ENCODE measurements at places on chromosomes 2 and 18. TPM values are rescaled to one million over a fixed set of nuclear protein-coding genes. Genes with fewer than 3 reads are reported as not detected.
A peak's percentile ranks its signal among the peaks of the same experiment; 100 is the strongest.

- DNase-seq = no peak
These were observed 5.8 kb downstream of the SH3RF3 start for GRCh38 chr2:109134741-109135358.

DNA sequence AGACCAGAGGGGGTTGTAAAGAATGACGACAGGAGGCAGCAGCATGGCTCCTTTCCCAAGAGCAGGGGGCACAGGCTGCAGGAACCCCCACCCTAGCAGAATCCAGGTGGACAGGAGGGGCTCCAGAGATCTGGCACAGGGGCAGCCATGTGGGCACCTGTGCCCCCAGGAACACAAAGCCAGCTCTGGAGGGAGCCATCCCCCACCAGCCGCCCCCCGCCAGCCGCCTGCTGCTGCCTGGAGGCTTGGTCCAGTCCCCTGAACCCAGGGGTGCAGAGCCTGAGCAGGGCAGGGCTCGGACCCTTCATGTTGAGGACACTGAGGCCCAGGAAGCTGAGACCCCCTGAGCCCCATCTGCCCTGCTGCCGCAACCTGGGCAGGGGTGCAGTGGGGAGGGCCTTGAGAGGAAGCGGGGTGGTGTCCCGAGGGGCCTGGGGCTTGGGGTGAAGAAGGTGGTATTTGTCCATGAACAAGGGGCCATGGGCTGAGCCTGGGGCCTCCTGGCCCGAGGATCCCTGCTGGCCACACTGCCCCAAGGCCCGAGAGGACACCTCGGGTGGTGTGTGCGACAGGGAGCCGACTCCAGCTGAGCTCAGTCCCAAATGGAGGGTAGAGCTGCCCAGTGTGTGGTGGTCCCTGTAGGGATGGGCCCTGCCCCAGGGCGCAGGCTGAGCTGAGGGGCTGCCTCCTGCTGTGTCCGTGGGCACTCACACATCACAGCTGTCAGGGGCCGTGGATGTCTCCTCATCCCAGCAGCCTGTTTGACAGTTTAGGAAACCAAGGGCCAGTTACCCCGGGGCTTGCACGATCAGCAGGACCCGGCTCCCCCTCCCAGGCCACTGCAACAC lies 39.8 kb upstream of the SNED1 start:
- no peak for DNase-seq

DNA sequence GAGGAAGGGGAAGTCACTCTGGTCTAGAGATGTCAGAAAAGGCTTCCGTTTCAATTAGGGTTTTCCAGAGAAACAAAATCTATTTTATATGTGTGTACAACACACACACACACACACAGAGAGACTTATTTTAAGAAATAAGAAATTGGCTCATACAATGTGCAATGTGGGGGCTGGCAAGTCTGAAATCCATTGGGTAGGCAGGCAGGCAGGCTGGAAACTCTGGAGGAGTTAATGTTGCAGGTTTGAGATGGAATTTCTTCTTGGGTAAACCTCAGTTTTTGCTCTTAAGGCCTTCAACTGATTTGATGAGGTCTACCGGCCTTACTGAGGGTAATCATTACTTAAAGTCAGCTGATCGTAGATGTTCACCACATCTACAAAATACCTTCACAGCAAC lies 62.6 kb downstream of the MDH1 start:
- no peak for DNase-seq

- no peak for DNase-seq
These were observed 152.6 kb upstream of the PELI1 start for GRCh38 chr2:64296695-64297346.

- no peak for DNase-seq
These were observed 29.3 kb upstream of the SLC40A1 start for GRCh38 chr2:189609853-189610252.

DNA sequence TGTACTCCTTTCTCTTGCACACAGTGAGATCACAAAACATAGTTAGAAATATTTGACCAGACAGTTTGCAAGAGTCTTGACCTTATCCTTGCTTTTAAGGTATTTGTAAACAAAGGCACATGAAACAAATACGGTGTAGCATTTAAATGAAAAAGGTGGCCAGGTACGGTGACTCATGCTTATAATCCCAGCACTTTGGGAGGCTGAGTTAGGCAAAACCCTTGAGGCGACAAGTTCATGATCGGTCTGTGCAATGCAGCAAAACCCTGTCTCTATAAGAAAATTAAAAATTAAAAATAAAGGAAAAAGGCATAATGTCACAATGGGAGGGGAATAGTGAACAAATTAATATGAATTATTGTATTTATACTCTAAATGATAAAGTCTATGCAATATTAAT lies 109.5 kb upstream of the PIK3C3 start:
- DNase-seq = no peak

GRCh38 chr18:2680216-2680792 lies 24.8 kb downstream of the SMCHD1 start:
- DNase-seq = no peak

GRCh38 chr2:98598781-98599428 lies 9.4 kb downstream of the COA5 start:
- no peak for DNase-seq

DNA sequence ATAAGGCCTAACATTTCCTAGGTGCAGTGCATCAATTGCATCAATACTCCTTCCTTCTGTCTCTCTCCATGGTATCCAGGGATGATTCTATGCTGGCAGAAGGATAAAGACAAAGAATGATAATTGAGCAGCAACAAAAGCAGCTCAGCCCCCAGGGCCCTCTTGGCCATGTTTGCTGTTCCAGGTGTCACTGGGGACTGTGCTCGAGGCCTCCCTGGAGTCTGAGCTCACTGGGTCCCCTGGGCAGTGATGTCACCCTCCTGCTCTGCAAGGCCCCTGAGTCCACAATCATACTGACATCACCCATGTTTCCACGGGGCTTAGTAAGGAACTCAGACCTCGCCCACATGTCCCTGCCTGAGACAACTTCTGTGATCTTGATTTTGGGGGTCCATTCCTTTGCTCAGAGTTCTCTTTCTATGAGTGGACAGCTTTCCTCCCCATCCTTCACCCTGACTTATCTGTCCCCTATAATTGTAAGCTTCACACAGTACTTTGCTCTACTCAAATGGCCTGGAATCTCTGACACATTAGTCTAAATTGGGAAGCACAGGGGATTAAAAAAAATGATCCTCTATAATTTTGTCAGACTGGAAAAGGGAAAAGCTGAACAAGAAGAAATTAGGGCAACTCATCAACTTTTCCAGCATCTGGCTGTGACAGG lies 15.8 kb upstream of the EXOC6B start:
- DNase-seq = no peak

GRCh38 chr18:39172695-39173421 lies 1607.3 kb upstream of the CELF4 start:
- no peak for DNase-seq

GRCh38 chr2:222178450-222178849 lies 120.3 kb downstream of the PAX3 start:
- no peak for DNase-seq

DNA sequence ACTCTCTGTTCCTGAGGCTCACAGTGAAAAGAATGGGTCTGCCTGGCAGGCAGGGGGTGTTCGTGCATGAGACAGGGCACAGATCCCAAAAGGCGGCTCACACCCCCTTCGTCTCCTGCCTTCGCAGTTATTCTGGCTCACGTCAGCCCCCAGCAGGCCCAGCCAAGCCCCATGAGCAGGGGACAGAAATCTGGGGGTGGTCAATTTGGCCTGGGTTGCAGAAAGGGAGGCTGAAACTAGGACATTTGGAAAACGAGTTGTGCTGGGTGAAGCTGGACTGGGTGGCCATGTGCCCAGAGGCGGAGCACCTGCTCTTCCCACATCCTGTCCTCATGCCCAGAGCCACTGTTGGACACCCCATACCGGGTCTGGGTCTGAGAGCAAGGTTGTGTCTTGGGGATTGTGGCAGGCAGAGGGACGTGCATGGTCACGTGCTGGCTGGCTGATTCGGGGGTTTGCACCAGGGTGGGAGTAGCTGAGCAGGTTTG lies 99.0 kb upstream of the MCFD2 start:
- DNase-seq = no peak

- DNase-seq = no peak
These were observed 27.6 kb upstream of the CDC42EP3 start for GRCh38 chr2:37698931-37699481.

DNA sequence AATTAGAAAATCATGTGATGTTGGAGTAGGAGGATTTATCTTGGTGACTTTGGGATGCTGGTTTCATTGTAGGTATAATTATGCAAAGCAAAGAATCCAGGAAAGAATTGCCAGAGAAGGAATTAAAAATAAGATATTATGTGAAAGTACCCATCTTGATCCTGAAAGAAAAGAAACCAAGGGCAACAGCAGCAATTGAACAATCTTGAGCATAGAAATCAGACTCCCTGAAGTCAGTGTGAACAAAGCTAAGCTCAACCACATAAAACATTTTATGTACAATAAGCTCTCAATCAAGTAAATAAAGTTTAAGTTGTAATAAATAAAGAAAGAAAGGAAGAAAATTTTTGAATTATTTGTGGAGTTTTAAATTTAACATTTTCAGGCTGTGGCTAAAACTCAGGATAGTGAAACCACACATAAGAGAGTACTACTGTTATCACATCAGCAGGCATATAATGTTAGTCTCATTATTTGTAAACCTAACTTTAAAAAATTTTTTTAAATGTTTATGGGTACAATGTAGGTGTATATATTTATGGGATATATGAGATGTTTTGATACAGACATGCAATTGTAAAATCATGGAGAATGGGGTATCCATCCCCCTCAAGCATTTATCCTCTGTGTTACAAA lies 32.8 kb upstream of the GPR55 start:
- no peak for DNase-seq

- no peak for DNase-seq
These were observed 1.3 kb downstream of the LAMA3 start for GRCh38 chr18:23690505-23691068.

- no peak for DNase-seq
These were observed 3.2 kb downstream of the LYPD6 start for GRCh38 chr2:149333636-149334035.

- DNase-seq = no peak
These were observed 47.7 kb downstream of the PLCL1 start for GRCh38 chr2:197852108-197852507.

DNA sequence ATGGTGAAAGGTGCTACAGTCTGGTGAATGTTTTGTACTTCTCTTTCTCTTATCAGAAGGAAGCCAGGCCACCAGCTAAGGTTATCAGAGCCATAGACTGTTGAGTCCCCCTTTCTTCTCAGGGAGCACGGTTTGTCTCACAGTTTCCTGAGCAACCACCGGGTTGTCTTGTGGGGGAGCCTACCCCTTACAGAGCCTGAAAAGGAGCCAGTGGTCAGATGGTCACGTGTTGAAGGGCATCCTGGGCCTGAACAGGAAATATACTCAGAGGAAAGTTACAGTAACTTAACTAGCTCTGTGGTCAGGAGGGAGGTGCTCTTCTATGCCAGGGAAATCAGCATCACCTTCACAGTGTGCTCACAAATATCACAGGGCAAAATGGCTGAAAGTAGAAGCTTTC lies 11.6 kb downstream of the CD28 start:
- peak; percentile 29 for DNase-seq

DNA sequence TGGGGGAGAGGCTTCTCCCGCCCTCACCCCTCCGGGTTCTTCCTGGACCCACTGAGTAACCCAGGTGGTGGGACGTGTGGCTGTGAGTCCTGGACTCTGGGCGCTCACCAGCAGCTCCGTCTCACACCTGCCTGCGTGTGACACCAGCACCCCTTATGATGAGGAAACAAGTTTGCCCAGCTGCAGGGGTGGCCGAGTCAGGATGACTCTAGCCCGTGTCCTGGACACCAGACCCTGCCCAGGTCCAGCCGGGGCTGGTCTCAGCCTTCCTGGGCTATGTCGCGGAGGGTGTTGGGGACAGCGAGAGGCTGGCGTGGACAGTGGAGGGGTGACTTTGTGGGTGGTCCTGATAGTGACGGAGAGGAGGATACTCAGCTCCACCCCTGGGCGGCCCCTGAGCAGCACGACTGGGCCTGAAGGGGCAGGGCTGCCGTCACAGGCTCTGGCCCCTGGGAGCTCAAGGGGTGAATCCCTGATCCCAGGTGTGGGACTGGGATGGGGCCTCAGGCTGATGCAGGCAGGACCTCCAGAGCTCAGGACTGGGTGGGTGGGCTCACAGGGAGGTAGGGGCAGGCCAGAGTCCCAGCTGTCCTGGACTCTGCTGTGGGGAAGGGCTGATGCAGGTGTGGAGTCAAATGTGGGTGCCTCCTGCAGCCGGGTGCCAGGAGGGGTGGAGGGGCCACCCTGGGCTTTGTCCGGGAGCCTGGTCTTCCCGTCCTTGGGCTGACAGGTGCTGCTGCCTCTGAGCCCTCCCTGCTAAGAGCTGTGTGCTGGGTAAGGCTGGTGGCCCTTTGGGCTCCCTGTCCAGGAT lies 3.7 kb downstream of the GPR35 start:
- DNase-seq = no peak

GRCh38 chr2:104836265-104836664 lies 17.6 kb upstream of the POU3F3 start:
- no peak for DNase-seq

GRCh38 chr2:122112216-122113005 lies 357.0 kb downstream of the TSN start:
- DNase-seq = no peak

GRCh38 chr18:38312532-38312931 lies 746.9 kb upstream of the CELF4 start:
- no peak for DNase-seq

GRCh38 chr2:101624706-101625332 lies 72.7 kb upstream of the MAP4K4 start:
- DNase-seq = no peak

DNA sequence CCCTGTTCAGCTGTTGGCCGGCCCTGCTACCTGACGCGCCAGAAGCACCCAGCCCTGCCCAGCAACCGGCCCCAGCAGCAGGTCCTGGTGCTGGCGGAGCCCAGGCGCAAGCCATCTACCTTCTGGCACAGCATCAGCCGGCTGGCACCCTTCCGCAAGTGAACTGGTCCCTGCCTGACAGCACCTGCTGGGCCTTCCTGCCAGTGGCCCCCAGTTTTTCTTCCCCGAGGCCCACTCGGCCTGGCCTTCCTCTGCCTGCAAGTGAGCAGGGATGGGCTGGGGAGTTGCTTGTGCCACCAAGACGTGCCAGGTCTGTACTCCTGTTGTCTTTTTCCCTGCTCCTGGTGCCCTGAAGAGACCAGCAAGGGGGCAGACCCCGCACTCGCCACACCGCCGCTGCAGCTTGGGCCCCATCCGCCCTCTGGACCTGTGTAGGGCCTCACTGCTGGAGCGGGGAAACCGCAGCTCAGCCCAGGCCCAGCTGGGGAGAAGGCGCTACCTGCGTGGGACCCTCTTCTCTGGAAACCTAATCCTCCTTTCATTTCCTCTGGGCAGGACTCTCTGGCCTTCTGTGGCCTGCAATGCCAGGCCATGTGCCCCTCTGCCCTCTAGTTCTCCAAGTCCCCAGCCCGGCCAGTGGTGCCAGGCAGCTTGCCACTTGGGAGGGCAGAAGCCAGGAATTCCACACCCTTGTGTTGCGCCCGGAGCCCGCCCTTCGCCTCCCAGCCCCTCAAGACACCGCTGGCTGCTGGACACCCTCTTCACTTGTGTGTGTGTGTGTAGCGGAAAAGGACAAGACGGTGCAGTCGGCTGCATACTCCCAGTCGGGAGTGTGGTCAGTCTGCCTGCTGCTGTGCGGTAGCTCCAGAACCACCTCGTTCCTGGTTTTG lies 47.0 kb downstream of the FAM168B start:
- DNase-seq = no peak

Gene C2orf15
- 2.1 TPM for total RNA-seq

Gene SCG2
- total RNA-seq = not detected

Gene GREB1
- 0.31 TPM for total RNA-seq

Gene DSC1
- total RNA-seq = 1.7 TPM

Gene MRPL19
- total RNA-seq = 10.7 TPM

Gene MSH6
- total RNA-seq = 38.5 TPM

Gene DYSF
- total RNA-seq = 0.27 TPM

Gene PRKAG3
- total RNA-seq = not detected

Gene EIF4E2
- total RNA-seq = 46.0 TPM

Gene ACADL
- total RNA-seq = not detected

Gene MAP3K19
- not detected for total RNA-seq

Data from CD4-positive, alpha-beta T cell (primary cell).